ENCODE measurements at places on chromosomes 16 and 17.
A peak's percentile ranks its signal among the peaks of the same experiment; 100 is the strongest.

GRCh38 chr17:20105539-20106280, 96.6 kb downstream of the SPECC1 start:
- no peak for DNase-seq

- DNase-seq: peak; percentile 62
These were observed 1.2 kb upstream of the MPRIP start for GRCh38 chr17:17041018-17041521.

GRCh38 chr17:80730739-80731138, 186.1 kb downstream of the RPTOR start:
- DNase-seq: no peak

DNA sequence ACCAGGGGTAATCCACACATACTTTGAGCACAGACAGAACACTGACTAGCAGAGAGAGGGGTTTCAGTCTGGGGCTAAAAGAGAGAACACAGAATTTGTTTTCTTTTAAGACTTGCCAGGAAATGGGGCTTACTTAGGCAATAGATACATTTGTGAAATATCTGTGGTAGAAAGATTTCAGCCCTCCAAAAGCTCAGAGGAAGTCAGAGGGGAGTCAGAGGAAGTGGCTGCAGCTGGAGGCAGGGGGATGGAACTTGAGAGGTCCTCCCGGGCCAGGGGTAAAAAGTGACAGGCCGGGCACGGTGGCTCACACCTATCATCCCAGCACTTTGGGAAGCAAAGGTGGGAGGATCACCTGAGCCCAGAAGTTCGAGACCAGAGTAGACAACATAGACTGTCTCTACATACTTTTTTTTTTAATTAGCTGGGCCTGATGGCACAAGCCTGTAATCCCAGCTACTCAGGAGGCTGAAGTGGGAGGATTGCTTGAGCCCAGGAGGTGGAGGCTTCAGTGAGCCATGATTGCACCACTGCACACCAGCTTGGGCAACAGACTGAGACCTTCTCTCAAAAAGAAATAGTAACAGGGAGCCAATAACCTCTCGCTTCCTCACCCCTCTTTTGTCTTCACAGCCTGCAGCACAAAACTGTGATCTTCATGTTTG, 49.9 kb downstream of the NLRC5 start:
- DNase-seq: peak; percentile 71

DNA sequence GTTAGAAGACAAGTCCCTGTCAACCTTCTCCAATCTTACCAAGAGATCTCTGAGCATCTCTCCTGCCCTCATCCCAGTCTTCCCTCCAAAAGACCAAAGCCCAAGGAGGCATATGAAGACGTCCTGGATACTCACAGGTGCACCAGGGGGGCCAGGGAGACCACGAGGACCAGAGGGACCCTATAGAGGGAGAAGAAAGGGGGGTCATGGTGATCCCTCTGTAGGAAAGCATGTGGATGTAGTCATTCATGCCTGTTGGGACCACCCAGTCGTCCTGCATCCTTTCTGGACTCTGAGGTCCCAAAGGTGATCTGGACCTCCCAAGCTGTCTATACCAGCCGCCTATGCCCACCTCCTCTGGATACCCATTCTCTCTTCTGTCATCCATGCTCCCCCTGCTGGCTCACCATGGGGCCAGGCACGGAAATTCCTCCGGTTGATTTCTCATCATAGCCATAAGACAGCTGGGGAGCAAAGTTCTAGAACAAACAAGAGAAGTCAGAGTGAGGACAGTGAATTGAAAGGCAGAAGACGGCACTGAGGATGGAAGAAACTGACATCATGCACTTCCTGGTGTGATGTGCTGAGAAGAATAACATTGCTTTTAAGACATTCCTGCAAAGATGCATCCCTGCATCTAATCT, 3.3 kb downstream of the COL1A1 start:
- DNase-seq: no peak

DNA sequence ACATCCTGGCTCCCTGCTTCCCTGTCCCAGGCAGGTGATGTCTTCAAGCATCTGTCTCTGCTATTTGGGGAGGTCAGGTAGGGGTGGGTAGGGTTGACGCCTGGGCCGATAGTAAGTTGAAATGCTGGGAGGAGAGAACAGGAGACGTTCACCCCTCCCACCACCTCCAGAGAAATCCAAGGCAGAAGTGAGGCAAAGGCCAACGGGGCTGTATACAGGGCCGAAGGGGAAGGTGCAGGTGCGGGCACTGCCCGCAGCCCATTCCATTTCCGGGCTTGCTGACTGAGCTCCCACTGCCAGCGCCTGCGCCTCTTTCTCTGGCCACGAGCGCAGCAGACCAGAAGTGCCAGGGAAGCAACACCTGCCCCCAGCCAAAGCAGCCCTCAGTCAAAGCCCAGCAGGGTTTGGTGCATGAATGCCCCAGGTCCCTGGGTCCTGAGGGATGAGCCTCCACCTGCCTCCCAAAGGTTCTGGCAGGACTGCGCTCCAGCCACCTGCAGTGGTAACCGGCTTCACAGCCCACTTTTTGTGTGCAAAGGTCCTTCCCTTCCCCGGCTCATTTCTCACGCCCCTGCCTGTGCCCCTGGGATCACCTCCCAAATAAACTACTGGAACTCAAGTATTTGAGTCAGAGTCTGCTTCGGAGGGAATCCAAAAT, 127.6 kb upstream of the TNRC6C start:
- no peak for DNase-seq

- DNase-seq: no peak
These were observed 4.6 kb downstream of the PCYT2 start for GRCh38 chr17:81906476-81907218.

DNA sequence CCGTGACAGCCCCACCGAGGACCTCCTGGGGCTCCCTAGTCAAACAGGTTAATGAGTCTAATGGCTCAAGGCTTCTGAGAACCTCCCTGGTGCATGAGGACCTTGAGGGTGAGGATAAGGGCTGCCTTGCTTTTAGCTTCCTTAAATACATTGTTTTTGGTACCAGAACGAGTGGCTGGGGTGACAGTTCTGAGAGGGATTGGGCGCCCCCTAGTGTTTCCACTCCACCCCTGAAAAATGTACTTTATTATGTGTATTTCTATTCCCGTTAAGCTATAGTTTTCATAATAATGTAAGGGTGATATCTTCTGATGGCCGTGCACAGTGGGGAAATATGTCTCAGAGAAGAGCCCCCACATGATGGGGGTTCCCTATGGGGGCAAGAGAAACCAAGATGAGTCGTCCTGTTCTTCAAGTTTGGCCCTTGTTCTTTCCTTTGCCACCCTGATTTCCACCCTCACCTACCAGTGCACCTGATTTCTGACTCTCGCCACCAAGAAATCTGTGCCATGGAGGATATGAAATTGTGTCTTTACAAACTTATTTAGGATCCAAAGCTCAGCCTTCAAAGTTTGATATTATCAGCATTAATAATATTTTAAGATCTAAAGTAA, 14.5 kb upstream of the VWA3A start:
- DNase-seq: no peak

GRCh38 chr17:34107019-34107418, 148.1 kb upstream of the CCL2 start:
- no peak for DNase-seq

GRCh38 chr17:37182786-37183465, 192.9 kb upstream of the C17orf78 start:
- DNase-seq: no peak

GRCh38 chr17:73324160-73324475, 12.3 kb upstream of the CDC42EP4 start:
- no peak for DNase-seq

DNA sequence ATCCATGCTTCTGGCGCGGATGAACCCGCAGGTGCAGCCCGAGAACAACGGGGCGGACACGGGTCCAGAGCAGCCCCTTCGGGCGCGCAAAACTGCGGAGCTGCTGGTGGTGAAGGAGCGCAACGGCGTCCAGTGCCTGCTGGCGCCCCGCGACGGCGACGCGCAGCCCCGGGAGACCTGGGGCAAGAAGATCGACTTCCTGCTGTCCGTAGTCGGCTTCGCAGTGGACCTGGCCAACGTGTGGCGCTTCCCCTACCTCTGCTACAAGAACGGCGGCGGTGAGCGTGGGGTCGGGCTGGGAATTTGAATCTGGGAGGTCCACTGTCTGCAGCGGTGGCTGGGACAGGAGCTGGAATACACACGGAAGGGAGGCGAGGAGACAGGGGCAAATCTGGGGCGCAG, 904 bp downstream of the SLC6A2 start:
- no peak for DNase-seq

GRCh38 chr17:78674595-78675315, 97.6 kb upstream of the DNAH17 start:
- DNase-seq: no peak

- DNase-seq: no peak
These were observed 15.0 kb downstream of the TOP2A start for GRCh38 chr17:40402668-40403067.

DNA sequence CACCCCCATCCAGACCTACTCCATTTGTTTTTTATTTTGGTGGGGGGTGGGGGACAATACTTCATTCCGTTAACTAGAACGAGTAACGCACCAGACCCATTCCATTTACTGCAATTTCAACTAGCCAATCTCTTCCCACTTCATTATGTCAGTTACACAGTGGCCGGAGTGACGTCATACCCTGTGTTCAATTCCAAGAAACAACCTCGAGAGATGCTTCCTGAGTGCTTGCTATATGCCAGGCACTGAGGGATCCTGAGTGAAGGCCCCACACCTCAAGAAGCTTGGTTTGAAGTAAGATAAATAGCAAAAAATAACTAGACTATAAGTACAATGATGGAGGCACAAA, 9.1 kb upstream of the SIAH1 start:
- DNase-seq: peak; percentile 36

- DNase-seq: no peak
These were observed 9.0 kb downstream of the SMYD4 start for GRCh38 chr17:1820528-1821252.

- no peak for DNase-seq
These were observed 3.0 kb downstream of the PRR35 start for GRCh38 chr16:563072-563644.

GRCh38 chr17:49457564-49458535, 37.2 kb upstream of the NGFR start:
- no peak for DNase-seq

GRCh38 chr16:31077592-31078396, 3.6 kb downstream of the ZNF646 start:
- no peak for DNase-seq

DNA sequence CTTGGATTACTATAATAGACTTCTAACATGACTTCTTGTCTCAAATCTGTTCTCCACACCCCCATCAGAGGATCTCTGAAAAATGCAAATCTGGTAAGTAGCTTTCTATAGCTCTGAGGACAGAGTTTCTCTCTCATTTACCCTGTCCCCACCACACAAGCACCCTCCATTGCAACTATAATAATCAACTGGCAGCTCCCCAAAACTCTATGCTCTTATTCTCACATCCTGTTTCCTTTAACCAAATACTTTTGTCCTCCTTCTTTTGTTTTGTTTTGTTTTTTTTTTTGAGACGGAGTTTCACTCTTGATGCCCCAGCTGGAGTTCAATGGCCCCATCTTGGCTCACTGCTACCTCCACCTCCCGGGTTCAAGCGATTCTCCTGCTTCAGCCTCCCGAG, 73.4 kb downstream of the HELZ start:
- DNase-seq: no peak

DNA sequence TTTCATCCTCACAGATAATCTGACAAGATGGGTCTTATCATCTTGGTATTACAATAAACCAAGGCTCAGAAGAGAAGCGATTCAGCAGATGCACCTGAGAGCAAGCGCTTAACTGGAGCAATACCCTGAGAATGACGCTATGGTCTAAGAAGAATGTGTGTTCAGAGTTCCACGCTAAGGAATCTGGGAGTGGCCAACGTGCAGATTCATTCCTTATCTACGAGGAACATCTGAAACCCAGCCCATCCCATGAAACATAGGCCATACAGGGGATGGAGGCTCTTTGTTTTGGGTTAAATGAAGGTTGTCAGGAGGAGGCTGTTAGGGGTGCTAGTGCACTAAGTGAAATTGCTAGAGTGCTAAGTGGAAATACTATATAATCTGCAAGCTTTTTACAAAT, 28.5 kb upstream of the KDM8 start:
- no peak for DNase-seq

DNA sequence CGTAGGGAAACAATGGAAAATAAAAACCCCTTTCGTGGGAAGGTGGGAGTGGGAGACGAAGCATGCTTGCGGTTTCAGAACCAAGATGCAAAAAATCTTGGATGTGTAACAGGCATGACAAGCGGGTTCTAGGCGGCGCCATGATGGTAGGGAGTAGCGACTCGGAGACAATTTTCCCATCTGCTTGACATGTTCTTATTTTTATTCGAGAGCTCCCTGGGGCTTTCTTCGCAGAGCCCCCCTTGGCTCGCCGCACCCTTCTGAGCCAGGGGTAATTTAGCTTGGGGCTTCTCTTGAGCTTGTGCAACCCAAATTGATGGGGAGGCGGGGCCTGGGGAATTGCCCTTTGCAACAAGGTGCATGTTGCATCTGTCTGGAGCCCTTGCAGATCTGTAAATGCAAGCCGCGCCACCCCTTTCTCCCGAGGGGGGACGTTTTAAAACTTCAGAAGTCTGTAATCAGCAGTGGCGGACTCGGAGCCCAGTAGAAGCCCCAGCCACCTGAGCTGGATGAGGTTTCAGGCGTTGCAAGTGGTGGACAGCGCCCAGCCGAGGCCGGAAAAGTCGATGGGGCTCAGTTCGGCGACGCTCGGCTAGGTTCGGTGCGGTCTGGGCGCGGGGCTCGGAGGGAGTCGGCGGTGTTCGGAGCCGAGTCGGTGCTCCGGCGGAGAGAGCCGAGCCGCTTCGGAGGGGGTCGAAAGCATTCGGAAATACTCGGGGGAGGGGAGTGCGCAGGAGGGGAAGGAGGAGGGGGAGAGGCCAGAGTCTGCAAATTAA, 2.9 kb downstream of the GNAO1 start:
- peak; percentile 13 for DNase-seq

GRCh38 chr17:37527249-37527851, 37.7 kb downstream of the DUSP14 start:
- peak; percentile 17 for DNase-seq

GRCh38 chr16:11836650-11837244, 14.6 kb downstream of the RSL1D1 start:
- peak; percentile 55 for DNase-seq

- peak; percentile 58 for DNase-seq
These were observed 1.8 kb upstream of the SOST start for GRCh38 chr17:43760254-43760852.

GRCh38 chr17:49742166-49742638, 21.7 kb downstream of the FAM117A start:
- DNase-seq: no peak

GRCh38 chr17:50903604-50904517, 37.7 kb upstream of the TOB1 start:
- peak; percentile 37 for DNase-seq

- DNase-seq: no peak
These were observed 3.0 kb upstream of the MTMR4 start for GRCh38 chr17:58517378-58517927.

DNA sequence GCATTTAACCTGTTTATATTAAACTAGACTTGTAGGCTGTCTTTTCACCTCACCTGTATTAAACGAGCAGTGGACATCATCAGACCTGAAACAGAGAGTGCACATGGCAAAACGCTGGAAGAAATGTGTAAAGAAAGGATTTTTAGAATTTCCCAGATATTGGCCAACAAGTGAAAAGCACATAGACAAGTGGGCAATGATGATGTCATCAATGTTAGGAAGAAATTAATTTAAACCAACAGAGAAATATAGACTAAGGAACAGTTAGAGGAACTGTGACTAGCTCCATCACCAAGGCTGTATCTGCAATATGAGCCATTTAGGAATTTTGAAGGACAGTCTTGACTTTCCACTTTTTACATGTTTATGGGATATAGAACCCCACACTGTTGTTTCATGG, 67.1 kb upstream of the SLC12A3 start:
- no peak for DNase-seq

- DNase-seq: no peak
These were observed 20.2 kb upstream of the SPPL2C start for GRCh38 chr17:45824475-45824874.
